Stimulated activated CD4-positive, alpha-beta T cell treated with anti-CD3 and anti-CD28 coated beads, Interleukin-1b, Interleukin-23, amount 100 ng/mL, for 4 hours (primary cell): ENCODE measurements at places on chromosomes 3 and 15.

- DNase-seq = peak; percentile 16
Observed at GRCh38 chr3:59425942-59426341, 376.1 kb upstream of the CFAP20DC start.

GRCh38 chr3:1456781-1457311, 364.0 kb downstream of the CNTN6 start:
- no peak for DNase-seq

GRCh38 chr3:36697229-36698001, 66.9 kb downstream of the DCLK3 start:
- DNase-seq = no peak

DNA sequence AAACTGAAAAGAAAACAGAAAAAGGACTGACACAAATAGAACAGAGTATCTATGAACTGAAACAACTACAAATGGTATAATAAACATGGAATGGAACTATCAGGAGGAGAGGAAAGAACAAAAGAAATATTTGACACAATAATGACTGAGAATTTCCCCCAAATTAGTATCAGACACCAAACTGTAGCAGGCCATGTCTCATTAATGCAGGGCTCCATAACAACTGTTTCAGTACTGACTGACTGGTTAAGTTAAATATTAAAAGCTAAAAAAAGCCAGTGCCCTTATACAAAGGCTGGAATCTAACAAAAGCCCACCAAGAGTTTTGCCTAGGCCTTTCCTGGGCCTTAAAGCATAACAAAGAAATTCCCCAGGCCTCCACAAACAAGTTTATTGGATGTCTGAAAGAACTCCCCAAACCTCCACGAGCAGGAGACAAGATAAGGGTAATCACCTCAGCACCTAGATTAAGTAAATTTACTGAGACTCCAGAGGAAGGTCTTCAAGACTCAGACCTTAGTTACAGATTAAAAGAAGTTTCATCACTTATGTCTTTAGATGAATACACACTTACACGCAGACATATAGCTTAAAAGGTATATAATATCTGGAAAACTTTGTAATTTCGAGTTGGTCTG, 45.7 kb downstream of the KPNA1 start:
- DNase-seq = no peak

- no peak for DNase-seq
Observed at GRCh38 chr15:63526401-63526800, 22.0 kb downstream of the USP3 start.

DNA sequence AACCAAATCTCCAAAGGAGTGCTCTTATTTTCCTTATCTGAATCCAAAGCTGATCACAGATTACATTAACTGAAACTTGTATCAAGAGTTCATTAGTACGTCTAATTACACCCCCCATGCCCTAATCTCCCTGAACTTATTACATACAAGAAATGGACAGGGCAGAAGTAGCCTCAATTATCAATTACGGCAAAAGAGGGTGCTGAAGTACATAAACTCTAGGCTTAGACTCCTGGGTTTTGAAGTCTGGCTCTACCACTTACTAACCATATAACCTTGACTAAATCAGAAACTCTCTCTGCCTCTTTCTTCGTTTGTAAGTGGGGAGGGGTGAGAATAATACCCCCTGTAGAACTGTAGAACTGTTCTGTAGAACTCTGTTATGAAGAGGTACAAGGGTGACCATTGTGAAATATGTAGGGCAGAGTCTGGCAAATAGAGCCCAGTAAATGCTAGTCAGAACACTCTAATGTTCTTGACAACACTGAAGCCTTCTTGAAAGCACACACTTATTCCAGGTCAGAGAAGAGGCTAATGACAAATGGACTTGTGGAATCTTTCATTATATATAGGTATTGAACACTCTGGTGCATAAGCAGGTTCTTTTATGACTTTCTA, 19.6 kb upstream of the OR5K4 start:
- DNase-seq = peak; percentile 6

DNA sequence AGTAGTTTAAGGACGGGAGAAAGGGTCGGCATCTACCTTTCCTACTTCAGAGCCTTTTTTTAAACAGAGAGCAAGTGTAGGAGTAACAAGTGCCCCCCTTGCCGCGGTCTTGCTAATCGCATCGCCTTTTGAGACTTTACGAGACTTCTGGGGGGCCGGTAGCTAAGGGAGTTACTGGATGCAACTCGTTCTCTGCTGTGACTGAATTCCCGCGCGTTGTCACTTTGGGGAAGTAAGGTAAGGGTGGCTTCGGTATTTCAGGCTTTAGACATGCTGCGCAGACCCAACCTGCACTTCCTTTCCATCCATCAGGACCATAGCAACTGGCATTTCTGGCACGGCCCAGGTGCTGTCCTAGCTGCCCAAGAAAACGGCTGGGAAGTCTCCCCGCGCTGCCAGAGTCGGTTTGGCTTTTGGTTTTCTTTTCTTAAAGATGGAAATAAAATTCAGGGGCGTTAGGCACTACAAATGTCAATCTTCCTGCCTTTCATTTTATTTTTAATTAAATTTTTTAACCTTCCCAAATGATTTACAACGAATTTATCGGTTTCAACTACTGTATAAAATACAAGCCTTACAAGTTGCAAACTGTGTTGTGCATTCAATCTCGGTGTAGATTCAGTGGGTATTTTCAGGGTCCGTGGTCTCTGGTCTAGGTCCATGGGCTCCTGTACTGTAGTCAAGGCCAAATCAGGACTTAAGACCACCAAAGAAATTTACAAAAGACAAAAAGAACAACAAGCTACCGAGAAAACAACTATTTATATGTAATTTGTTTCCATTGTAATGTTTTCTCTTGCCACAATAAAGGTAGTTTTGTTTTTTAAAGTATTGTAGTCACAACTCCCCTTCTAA, 3.5 kb downstream of the MECOM start:
- DNase-seq = no peak

DNA sequence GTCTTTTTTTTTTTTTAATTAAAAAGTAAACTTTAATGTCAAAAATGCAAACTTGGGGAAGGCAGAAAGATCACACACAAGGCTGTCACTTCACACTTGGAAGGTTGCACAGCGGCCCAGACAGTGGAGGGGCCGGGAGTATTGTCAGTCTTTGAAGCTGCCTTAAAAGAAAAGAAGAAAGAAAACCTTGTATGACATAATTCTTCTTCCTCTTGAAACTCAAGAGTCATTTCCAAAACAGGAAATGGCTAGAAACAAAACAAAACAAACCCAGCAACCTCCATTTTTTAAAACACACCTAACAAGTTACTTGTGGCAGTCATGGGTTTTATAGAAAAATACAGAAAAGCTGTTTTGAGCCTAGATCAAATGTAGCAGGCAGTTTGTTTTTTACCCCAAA, 68.1 kb upstream of the MAGI1 start:
- DNase-seq = no peak

GRCh38 chr3:111732252-111732879, 126.7 kb upstream of the PHLDB2 start:
- DNase-seq = no peak

DNA sequence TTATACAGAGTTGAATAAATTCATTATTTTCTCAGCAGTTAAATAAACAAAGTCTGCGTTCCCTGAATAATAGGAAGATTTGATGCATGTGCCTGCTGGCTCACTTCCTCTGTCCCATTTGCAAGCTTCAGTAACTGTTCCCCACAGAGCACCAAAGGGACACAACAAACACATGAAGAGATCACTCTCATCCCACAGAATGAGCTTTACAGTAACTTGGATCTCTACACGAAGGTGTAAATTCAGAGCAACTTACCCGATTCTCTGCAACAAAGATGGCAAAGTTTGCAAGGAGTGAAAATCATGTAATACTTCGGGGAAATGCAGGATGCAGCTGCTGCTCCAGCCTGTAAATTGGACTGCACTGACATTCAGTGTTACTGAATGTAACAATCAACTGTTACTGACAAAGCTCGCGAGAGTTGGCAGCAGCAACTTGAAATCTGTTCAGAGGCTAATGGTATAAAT, at the start of gene BCHE:
Gene BCHE, minus strand, starts transcription at position 366 of the 468 bp plus-strand sequence. CDS start 6,390 bp downstream, outside the sequence.
- DNase-seq = no peak

DNA sequence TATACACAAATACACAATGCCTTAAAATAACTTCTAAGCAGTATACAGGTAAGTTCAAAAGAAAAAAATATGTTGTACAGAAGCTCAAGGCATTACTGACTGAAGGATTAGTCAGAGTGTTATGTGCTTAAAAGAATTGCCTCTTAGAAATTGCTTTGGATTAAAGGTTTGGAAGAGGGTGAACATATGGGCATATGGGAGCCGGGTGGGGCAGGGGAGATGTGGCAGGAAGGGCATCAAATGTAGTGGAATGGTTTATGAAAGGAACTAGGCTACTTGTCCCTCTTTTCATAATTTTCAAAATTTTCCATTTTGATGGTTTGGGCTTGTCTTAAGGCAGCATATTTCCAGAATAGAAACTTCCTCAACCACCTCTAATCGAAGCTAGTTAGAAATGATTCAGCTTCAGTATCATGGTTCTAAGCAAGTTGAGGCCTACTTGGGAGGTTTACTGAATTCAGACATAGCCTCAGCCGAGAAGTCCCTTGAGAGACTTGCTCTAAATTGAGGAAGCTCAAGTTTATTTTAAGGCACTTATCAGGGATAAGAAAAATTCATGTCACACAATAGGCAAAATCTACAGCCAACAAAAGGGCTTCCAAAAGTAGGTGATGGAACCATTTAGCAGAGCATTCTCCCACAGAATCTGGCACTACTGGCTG, 10.1 kb upstream of the GOLGB1 start:
- no peak for DNase-seq

DNA sequence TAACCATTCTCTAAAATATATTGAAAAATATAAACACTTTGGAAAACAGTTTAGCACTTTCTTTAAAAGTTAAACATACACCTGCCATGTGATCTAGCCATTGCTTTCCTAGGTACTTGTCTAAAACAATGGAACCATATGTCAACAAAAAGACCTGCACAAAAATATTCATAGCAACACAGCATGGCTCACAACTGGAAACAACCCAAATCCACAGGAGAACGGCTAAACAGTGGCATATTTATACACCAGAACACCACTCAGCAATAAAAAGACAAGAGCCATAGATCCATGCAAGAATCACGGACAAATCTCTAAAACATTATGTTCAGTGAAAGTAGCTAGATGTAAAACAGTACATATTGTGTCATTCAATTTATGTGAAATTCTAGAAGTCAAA, 221.3 kb upstream of the UBE2E2 start:
- no peak for DNase-seq

GRCh38 chr3:124513610-124513997, 216.6 kb upstream of the UMPS start:
- DNase-seq = no peak

DNA sequence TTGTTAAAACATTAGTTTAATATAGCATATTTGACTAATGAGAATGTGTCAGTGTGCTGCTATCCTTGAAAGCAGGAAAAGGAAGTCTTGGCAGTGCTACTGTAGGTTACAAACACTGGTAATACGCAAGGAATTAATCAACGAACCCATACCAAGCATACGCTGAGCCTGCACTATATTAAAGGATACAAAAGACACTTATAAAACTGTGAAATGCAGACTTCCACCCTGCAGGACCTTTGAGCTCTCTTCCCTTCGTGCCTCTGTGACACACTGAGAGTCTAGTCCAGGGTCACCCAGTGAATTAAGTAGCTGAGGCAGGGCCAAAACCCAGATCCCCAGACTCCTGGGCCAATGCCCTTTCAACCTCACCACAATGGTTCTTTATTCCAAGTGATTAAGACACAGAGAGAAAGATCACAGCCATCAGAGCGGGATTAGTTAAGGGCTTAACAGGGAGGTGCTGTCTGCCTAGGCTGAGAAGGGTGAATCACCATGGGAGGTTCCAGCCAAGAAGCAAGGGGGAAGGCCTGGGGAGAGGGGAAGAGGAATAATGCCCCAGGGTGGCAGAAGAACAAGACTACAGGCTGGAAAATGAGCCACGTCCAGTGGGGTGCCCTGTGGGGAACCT, 6.8 kb downstream of the ANXA2 start:
- DNase-seq = no peak

DNA sequence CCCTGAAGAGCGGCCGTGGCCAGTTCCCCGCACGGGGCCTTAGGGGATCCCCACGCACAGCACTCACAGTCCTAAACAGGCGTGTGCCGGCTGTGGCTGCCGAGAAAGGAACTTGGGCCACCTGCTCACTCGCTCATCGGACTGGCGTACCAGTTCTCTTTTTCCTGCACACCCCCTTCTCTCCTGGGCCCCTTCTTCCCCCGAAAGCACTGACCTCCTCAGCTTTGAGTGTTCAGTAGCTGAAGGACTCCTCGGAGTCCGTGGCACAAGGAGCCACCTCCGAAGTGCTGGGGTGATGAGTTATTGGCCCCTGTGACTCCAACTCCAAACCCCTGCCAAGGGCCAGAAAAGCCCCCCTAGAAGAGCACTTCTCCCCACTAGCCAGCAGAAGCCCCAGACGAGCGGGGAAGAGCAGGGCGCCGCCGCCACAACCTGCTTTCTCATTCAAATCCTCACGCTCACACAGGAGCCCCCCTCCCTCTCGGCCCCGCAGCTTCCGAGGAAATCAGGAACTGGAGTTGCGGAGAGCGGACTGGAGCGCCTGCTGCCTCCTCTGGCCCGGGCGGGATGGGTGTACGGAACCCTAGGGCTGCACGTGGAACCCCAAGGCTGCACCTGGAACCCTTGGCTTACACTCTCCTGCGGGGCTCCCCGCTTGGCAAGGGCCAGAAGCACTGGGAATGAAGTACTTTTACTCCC, at the start of gene PLCH1:
Gene PLCH1, minus strand, starts transcription at position 446 of the 699 bp plus-strand sequence. CDS start 40,847 bp downstream, outside the sequence.
- peak; percentile 32 for DNase-seq

GRCh38 chr15:53009093-53009492, 219.0 kb upstream of the ONECUT1 start:
- DNase-seq = no peak

GRCh38 chr3:65873028-65873427, 165.7 kb downstream of the MAGI1 start:
- DNase-seq = no peak

GRCh38 chr3:160911411-160911810, 155.4 kb downstream of the PPM1L start:
- DNase-seq = no peak

DNA sequence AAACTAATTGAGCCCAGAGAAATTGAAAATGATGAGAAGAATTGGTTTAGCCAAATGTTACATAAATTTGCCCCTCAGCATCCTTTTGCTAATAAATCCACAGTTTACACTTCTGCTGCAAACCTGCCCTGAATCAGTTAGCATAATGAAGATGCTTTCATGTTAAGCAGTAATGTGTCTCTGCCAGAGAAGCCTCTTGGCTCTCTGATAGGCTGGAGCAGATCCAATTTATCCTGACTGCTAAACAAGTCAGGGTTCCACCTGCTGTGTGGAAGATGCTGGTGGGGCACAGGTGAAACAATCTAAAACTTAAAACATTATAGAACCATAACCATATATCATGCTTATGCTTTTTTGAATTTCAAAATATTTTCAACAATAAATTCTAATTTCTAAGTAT, 946.8 kb downstream of the OTOL1 start:
- no peak for DNase-seq

- DNase-seq = no peak
Observed at GRCh38 chr15:35014241-35014640, 26.2 kb upstream of the ZNF770 start.
